CD4-positive, alpha-beta T cell treated with Interferon alpha-2 for 1 hour (primary cell): ENCODE measurements at places on chromosomes 7 and 10.

DNA sequence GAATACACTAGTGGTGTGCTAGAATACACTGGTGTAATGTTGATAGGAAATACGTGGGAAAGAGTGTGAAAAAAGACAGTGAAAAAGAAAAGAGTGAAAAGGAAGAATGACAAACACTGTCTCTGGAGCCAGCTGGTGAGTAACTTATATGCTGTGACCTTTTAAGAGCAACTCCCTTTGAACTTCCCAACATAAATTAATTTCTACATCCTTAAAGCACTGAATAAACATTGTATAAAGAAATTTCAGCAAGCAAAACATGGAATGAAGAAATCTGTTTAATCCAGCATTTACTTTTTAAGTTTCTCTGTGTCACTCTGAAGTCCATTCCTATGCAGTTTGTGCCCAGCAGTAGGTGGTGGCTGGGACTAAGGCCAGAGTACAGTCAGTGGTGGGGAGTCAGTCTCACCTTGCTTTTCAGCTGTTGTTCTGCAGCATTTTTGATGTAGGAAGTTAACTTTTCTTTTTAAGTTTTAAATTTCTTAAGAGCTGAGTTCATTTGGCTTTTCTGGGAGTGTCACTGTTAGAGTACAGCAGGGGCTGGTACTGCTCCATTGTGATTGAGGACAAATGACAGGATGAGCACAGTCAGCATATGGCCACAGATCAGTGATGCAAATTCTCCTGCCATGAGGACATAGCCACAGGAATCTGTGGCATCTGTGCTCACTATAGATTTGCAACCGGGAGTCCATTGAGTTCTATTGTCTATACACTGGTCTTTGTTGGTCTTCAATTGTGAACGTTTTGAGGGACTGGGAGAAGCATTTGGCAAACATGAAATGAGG, 321.8 kb downstream of the ZNF248 start:
- no peak for DNase-seq

DNA sequence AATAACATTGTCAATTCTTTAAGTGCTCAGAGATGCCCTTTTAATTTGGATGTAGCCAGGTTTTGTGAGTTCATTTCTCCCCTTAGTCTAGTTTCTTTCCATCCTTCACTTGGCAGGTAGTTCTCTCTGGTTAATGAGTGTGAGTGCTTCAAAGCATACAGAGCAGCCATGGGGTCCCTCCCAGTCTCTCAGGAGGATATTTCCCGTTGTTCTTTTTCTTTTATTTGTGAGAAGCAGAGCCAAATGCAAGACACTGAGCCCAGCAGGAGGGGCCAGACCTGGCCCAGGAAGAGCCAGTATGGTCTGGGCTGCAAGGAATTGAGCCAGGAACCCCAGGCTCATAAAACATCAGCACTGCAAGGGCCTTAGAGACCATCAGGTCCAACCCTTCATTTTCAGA, 52.4 kb downstream of the PLCE1 start:
- DNase-seq: no peak

DNA sequence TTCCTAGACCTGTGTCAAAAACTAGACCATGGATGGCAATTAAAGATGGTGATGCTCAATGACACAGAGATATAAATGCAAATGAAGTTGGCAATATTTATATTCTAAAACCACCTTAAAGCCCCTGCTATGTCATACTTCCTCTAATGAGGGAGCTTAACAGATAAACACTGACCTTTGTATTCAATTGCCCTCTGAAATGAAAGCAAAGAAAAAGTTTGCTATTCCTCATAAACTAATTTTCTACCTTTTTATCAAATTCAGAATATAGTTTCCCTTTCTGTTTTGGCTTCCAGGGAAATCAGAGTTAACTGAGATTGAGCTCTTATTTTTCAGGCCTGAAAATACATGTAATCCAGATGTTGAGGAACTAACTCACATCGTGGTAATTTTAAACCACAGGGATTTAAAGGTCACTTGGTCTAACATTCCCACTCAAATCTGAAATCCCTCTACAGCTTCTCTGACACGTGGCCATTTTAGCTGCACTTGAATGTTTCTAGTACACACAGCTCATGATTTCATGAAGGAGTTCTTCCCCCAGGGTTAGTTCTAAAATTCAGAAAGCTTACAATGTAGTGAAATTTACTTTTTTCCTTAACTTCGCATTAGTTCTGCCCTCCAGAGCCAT, 37.9 kb upstream of the ABCB5 start:
- no peak for DNase-seq

DNA sequence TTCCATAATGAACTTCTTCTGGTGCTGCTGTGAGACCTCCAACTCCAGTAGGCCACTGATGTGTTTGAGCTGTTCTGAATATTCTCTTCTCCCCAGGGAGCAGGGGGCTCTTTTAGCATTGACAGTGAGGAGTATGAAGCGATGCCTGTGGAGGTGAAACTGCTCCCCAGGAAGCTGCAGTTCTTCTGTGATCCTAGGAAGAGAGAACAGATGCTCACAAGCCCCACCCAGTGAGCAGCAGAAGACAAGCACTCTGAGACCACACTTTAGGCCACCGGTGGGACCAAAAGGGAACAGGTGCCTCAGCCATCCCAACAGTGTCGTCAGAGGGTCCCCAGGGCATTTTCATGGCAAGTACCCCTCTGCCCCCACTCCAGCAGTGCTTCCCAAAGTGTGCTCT, 49.3 kb downstream of the DENND11 start:
- DNase-seq: no peak

- no peak for DNase-seq
Observed at GRCh38 chr7:98300595-98301372, 19.3 kb downstream of the BRI3 start.

- DNase-seq: no peak
Observed at GRCh38 chr7:115363916-115364315, 442.0 kb downstream of the MDFIC start.

- DNase-seq: no peak
Observed at GRCh38 chr10:50651808-50652207, 28.1 kb upstream of the SGMS1 start.

- DNase-seq: no peak
Observed at GRCh38 chr7:86949779-86950260, 109.6 kb downstream of the ELAPOR2 start.

- peak; percentile 46 for DNase-seq
Observed at GRCh38 chr10:110460111-110460809, 37.4 kb upstream of the DUSP5 start.
